GM13977 (cell line): ENCODE measurements at places on chromosomes 6 and 20.
A peak's percentile ranks its signal among the peaks of the same experiment; 100 is the strongest.

GRCh38 chr6:131258816-131259476, 123.7 kb downstream of the AKAP7 start:
- DNase-seq, result no peak

DNA sequence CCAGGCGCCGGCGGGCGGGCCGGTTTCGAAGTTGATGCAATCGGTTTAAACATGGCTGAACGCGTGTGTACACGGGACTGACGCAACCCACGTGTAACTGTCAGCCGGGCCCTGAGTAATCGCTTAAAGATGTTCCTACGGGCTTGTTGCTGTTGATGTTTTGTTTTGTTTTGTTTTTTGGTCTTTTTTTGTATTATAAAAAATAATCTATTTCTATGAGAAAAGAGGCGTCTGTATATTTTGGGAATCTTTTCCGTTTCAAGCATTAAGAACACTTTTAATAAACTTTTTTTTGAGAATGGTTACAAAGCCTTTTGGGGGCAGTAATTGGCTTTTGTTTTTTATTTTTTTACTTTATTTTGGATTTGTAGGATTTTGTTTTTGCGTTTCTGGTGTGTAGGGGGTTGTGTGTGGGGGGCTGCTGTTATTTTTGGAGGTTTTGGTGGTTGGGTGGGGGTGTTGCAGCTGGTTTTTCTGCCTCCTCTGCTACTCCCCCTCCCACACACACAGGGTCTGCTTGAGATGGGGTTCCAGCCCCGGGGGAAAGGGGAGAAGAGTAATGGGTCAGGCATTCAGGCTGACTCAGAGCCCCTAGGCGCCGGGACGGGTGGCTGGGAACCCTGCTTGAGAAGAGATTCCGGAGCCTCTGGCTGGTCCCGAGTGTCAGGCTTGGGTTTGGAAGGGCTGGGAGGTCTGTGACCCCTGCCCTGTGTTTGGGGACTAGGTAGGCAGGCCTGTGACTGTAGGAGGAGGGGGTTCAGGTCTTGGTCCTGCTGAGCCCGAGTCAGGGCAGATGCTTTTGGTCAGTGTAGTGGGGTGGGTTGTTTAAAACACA, 2.0 kb downstream of the CEBPB start:
- DNase-seq, result peak; percentile 90

DNA sequence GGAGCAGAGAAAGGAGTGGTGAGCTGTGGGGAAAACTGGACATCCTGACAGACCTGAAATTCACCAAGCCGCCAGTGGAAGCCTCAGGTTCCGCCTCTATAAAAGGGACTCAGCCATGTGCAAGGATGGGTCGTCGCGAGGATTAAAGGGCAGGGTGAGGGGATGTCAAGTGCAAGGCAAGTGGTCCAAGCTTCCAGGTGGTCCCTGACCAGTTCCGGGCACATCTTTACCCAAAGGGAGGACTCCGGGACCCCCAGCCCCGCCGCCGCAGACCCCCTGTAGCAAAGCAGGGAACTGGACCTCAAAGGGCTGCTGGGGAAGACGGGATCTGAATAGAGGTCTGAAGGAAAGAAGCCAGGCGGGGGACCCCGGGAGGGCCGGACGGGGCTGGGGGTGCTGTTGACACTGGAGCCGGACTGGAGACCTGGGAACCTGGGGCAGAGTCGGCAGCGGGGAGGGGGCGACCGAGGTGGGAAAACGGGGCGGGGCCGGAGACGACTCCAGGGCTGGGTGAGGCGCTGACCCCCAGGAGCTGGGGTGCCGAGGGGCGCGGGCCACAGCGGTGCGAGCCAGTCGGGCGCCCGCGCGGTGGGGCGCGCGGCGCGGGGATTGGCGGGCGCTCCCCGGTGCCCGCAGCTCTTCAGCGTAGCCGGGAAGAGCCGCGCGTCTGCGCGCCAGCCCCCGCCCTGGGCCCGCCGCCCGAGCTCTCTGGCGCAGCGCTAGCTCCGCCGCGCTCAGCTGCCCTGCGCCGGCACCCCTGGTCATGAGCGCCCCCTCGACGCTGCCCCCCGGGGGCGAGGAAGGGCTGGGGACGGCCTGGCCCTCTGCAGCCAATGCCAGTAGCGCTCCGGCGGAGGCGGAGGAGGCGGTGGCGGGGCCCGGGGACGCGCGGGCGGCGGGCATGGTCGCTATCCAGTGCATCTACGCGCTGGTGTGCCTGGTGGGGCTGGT, at the start of gene SSTR4:
Gene SSTR4, plus strand, starts transcription at position 592 of the 951 bp plus-strand sequence. Its CDS starts 172 bp downstream, at position 764.
- DNase-seq, result no peak

DNA sequence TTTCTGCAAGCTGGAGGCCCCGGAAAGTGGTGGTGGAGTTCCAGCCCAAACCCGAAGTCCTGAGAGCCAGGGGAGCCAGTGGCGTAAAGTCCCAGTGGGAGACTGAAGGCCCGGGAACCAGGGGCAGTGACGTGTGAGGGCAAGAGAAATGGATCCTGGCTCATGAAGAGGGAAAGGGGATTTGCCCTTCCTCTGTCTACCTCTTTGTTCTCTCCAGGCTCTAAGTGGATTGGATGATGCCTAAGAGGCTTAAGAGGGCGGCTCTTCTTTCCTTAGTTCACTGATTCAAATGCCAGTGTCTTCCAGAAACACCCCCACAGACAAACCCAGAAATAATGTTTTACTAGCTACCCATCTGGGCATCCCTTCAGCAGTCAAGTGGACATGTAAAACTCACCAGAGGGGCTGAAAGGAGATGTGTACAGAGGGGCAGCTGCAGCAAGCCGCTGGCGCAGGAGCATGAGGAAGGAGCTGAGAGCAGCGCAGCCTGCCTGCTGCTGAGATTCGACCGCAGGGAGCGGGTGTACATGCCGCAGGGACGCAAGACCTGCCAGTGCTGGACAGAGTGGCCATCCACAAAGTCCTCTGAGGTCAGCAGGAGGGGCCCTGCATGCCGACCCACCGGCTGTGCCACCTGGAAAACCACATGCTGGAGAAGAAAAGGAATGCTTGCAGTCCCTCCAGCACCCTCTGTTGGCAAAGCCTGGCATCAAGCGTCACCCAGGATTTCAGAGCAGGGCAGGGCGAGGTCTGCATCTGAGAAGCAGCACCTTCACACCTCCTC, 29.5 kb downstream of the CDYL start:
- no peak for DNase-seq

DNA sequence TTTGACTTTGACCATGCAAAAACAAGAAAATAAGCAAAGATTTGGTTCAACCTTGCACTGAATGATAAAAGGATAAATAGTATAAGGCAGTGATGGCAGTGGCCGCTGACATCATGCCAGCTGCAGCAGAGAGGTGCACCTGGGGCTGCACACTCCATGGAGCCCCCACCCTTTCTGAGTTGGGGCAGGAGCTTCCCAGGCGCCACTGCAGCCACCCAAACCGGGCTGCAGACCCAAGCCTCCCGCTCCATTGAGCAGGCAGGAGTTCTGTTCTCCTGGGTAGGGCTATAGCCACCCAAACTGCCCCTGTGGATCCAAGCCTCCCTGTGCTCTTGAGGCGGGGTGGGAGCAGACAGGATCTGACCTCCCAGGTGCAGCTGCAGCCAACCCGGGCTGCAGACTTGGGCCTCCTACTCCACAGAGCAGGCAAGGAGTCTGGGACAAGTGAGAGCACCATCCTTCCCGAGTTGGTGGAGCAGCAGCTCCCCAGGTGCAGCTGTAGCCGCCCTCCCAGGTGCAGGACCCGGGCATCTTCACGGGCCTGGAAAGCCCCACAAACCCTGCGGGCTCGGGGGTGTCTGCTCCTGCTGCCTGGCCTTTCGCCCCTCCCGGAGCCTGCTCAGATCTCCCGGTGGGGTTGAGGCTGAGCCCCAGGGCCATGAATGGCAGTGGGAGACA, 537.9 kb downstream of the TENT5A start:
- no peak for DNase-seq

DNA sequence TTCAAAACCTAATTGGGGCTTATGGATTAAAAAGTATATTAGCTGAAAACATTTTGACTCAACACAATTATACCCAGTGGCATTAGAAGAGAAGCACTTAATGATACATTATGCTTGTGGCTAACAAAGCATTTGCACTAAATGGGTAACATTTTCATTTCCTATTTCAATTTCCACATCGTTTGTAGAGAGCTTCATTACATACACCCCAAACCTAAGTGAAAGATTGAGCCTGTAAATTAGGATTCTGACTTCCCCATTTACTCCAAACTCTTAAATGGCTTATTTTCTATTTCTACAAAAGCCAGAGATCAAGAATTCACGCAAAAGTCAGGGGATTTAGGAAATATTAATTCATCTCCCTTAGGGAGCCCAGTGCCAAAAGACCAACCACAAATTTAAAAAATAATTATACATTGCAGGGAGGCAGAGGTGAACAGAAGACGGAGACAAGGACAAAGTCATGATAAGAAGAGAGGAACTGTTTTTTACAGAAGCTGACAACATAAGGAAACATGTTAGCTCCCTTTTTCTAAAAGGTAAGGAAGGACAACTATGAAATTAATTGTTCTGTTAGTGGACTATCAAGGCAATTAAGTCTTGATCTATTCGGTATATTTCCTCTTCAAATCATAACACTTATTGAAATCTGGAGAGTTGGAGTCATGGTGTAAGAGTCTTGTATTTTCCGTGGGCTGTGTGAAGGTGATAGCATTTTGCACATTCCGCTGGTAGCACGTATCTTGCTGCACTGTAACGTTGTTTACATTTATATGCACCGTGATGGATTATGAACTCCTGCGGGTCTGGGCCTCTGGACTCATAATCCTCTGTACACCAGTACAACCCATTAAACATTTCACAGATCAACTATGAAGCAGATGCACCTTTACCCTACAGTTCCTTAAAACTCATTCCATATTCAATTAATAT, 24.8 kb upstream of the EZR start:
- no peak for DNase-seq
